ENCODE measurements at places on chromosomes 16 and 17. TPM values are rescaled to one million over a fixed set of nuclear protein-coding genes. Genes with fewer than 3 reads are reported as not detected.

GRCh38 chr17:5184288-5184687, 7.4 kb downstream of the ZNF594 start:
- no peak for DNase-seq

DNA sequence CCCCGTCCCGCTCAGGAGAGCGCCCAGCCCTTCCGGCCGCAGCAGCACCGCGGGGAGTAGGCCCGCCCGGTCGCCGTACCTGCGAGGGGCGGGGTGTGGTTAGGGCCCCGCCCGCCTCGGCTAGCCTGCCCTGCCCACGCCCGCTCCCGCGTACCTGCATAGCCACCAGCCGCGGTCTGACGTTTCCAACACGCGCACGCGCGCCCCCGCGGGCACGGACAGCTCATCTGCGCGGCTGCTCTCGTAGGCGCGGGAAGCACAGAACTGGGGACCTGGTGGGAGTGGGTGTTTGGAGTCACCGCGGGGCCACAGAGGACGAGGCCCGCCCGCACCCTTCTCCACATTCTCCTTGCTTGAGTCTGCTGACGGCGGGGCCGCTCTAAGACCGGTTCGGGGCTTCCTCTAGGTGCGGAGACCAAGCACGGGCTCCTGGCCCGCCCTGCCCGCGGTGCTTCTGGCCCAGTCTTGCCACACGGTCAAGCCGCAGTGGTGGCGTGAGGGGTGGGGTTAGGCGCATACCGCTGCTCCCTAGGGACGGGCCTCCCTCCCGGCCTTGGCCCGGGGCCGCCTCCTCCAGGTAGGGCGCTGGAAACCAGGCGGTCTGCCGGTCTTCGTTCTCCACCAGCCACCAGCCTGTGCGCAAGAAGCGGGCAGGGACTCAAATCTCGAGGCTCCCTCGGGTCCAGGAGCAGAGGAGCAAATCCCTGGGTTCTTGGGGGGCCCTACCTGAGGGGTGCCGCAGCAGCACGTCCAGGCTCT, 1.8 kb downstream of the NOXO1 start:
- DNase-seq: no peak

DNA sequence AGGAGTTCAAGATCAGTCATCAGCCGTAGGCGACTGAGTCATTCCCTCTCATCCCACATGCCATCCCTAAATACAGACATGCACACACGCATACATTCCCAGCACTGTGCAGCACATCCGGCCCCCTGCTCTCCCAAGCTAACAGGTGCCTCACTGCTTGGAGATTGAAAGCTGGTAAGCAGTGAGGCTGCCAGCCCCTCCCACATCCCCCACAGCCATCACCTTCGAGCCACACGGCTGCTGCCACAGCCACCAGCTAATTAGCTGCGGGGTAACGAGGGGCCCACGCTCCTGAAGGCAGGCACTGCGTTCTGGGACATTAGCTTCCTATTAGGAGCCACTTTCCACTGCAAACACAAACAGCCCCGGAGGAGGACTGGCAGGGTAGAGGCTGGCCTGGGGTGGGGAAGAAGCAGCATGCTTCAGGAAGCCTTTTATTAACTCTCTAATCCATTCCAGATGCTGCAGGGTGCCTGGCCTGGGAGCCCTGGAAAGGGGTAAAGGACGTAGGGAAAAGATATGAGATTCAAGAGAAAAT, 179.6 kb downstream of the CCT6B start:
- DNase-seq: no peak

GRCh38 chr17:81114351-81115093, 50.8 kb upstream of the PVALEF start:
- DNase-seq: no peak

- DNase-seq: peak; percentile 63
Measured at GRCh38 chr16:47018223-47018891, 44.9 kb upstream of the DNAJA2 start.

GRCh38 chr17:56812901-56813388, 20.8 kb downstream of the C17orf67 start:
- no peak for DNase-seq

DNA sequence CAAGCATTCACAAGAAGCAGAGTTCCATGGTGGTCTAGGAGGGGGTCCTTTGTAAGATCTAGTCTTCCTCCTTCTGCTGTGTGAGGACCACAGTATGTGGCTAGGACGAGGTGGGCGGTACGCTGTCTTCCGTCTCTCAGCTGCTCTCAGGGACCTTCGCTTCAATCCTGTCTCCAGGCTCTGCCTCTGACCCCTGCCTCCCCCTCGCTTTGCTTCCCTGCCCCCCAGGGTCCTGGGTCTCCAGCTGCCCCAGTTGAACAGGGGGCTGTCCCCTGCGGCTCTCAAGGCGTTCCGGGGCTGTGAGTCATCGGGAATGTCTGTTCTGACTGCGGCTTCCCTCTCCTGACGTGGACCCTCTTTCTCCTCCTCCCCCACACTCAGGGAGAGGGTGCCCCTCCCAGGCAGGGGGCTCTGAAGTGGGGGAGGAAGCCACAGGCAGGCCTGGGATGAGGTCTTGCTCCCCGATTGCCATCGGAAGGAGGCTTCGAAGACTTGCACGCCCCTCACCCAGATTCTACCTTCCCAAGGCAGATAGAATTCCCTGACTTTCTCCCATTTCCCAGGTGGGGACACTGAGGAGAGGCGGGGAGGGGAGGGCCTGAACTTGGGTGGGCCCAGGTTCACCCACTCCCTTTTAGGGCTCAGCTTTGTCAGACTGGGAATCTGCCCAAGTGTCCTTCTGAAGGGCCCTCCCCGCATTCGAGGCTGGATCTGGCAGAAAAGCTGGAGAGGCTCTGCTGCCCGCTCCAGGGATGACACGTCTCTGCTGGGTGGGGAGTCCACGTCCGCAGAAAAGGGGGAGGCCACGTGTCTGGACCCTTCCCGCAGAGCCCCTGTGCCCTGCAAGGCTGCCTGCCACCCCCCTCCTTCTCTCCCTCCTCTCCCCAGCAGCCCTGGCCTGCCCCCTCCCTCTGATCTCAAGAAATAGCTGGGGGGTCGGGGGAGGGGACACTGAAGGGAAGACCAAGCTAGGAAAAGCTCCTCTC, 9.1 kb upstream of the COL1A1 start:
- peak; percentile 96 for DNase-seq

- no peak for DNase-seq
Measured at GRCh38 chr16:65449526-65449925, 327.7 kb upstream of the CDH11 start.

DNA sequence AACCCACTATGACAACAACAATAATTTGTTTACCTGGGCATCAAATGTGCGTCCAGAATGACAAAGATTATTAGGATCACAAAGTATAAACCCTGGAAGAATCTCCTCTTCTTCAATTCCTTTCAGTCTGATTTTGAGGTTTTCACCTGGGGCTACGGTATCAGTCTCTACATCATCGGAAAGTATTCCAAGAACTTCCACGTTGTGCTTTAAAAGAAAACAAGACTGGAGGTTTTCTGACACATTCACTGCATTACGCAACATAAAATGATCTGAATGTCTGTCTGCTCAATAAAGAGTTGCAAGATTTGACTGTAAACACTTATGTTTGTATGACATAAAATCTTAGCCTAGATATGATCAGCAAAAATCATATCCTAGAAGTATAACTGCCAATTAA, 26.0 kb upstream of the RSL1D1 start:
- no peak for DNase-seq

GRCh38 chr16:14278749-14279148, 207.6 kb downstream of the MRTFB start:
- DNase-seq: no peak

DNA sequence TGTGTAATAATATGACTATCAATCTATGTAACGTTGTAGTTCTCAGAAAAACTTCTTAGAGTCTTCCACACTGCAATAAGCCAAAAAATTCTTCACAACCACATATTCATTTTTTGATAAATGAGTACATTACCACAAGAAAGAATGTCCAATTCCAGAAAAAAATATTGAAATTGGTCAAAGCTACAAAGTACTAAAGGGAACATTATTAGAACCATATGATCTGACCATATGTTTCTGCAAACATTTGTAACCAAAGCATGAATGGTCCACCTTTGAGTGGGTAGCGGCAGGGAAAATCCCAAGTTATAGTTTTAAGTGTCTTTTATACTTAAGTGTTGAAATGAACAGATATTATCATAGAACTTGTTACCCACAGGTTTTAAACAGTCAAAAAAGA, 71.7 kb upstream of the NACA2 start:
- no peak for DNase-seq

- no peak for DNase-seq
Measured at GRCh38 chr17:78268191-78268874, 36.9 kb downstream of the TMEM235 start.

DNA sequence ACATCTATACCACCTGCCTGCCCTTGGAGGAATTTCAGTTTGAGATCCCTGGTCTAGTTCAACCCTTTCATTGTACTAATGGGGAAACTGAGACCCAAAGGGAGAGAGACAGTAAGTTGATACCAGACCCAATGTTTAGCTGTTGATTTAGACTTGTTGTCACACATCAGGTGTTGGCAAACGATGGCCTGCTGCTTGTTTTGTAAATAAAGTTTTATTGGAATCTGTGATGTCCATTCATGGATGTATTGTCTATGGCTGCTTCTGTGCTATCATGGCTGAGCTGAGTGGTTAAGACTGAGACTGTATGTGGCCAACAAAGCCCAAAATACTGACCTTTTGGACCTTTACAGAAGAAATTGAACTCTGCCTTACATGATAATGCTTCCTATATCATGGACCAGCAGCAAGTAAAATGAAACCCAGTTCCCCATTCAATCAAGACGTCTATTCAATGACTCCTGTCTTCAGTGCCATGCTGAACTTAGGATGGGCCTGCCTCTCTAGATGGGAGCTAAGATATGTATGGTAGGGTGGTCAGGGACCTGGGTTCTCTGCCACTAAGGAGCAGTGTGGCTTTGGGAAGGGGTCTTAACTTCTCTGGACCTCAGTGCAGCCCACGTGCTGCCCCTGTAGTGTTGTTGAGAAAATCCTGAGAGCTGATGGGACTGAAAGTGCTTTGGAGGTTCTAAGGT, 111.0 kb downstream of the IRX5 start:
- no peak for DNase-seq

DNA sequence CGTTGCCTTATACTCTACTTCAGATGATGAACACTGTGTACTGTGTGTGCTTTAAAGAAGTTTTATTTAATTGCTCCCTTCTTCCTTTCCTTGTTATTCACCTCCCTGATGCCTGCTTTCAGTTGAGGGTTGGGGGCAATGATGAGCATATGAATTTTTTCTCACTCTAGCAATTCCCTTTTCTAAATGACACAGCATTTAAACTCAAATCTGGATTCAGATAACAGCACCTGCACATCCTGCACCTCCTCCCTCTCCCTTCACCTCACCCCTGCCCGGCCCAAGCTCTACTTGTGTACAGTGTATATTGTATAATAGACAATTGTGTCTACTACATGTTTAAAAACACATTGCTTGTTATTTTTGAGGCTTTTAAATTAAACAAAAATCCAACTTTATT, 13.0 kb upstream of the PNPO start:
- DNase-seq: no peak

GRCh38 chr16:77995843-77996455, 26.4 kb upstream of the CLEC3A start:
- no peak for DNase-seq

DNA sequence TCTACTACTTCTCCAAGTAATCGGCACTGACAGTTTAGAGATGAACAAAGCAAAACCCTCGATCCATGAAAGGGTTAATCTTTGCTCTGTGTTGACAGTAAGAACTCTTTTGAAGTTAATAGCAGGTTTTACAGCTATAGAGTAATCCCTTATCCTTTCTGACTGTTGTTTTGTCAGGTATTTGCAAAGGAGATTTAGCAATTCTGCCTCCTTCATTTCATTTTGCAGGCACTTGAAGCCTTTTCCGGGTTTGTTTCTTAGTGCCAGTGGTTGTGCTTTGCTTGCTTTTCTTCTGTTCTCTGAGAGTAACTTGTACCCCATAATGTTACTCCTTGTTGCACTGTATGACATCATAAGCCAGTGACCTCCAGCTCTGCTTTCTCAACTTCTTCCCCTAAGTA, 64.5 kb downstream of the TANGO6 start:
- DNase-seq: no peak

- no peak for DNase-seq
Measured at GRCh38 chr17:48578616-48579470, 693 bp upstream of the HOXB4 start.

DNA sequence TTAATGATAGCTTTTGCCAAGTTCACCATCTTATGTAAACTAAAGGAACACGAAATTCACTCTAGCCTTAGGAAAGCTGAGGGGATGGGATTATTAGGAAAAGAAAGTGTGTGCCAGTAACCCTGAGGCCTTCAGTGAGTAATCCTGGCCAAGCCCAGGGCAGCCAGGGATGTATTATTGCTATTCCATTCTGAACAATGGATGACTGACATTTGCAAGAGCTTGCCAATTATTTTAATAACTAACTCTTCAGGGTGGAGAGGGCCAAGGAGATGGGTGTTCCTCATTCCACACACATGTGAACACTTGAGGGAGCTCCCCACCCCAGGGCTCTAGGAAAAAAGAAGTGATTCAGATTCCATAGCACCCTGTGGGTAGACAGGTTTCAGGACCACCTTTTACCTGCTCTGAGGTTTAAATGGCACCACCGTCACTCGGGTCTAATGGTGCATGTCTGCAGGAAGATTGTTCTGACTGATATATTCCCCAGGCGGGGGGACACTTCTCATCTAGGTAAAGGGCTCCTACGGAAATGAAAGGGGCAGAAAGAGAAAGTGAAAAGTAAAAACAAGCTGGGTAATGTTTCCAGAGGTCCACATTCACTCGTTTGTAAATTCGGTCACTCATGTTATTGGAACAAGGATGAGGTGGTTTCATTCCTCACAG, 41.5 kb downstream of the TK2 start:
- DNase-seq: peak; percentile 50

DNA sequence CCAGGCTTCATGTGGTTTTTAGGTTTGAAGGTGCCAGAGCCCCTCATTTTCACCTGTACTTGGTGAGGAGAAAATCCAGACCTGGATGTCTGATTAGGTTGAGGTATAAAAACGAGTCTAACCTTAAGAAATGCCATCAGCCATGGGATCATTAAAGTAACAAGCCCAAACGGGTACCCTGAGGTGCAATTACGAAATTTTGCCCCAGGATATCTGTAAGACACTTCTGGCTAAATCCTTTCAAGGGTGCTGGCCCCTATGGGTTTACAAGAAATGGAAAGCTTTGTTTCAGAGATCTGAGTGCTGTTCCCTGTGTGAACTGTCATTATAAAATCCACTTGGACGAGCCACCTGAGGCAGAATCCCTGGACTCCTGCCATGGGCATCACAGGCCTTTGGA, 19.8 kb downstream of the ADAT1 start:
- DNase-seq: no peak

DNA sequence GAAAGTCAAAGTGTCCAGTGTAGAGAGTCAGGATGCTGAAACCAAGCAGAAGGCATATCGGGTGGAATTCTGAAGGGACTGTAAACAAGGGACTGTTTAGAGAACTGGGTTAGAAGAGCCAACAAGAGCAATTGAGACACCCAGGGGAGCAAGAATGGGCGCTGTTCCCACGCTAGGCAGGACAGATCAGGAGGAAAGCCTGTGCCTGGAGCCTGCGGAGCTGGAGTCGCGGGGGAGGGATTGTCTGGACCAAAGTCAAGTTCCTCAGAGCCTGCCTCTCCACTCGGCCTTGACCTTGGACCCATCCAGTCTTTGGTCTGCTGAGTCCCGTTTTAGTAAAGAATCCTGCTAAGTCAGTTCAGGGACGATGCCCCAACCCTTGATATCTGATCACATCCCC, 14.7 kb upstream of the KLHL36 start:
- DNase-seq: peak; percentile 95

- no peak for DNase-seq
Measured at GRCh38 chr17:38466346-38467315, 38.4 kb downstream of the ARHGAP23 start.

OR4D1 gene
- total RNA-seq: not detected

CDH5 gene
- total RNA-seq: 43.1 TPM

MYOCD gene
- total RNA-seq: 91.8 TPM

COX11 gene
- total RNA-seq: 48.8 TPM

SCIMP gene
- total RNA-seq: 7.3 TPM

Measured in posterior vena cava (tissue), 2 donors.